ENCODE measurements at places on chromosomes 3 and 15.
A peak's percentile ranks its signal among the peaks of the same experiment; 100 is the strongest.

DNA sequence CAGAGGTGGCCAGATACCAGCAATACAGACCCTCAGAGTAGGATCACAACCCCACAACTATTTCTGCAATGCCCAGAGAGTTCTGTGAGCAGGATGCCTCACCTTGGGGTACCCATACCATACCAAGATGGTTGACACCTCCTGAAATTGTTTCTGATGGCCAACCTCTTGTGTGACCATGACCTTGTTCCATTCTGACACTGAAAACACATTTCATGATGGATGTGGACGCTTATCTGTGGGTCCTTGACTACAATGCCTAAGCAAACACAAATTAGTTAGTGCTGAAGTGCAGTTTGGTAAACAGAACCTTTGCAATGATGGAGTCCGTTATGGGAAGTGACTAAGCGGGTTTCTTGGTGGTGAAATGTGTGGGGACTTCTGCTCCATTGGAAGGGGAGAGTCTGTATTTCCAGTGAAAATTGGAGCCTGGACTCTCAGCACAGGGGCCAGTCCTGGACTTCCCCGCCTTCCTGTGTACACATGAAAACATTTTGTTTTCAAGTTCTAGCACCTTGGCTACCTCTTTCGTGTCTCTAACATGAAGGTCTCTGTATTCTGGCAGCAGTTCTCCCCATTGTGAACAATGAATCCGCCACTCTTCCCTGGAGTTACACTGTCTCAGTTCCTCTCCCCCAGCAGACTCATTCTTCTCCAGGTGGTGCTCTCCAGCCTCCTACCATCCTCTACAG is 106.2 kb downstream of the XXYLT1 start:
- no peak for DNase-seq

DNA sequence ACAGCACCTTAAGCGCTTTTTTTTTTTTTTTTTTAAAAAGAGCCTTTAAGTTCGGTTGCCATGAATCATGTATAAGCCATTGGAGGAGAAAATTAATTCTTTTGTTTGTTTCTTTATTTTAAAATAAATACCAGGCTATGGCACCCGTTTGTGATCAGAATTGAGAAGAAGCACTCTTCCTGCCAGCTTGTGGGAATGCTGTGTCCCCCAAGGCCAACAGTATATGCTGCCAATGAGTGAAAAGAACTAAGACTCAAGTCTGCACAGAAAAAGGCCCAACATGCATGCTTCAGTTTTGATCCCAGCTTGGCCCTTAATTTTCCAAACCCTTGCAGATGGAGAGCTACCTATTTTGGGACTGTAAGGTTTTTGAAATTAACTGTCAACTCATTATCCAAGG is 90.5 kb downstream of the LRRC3B start:
- no peak for DNase-seq

DNA sequence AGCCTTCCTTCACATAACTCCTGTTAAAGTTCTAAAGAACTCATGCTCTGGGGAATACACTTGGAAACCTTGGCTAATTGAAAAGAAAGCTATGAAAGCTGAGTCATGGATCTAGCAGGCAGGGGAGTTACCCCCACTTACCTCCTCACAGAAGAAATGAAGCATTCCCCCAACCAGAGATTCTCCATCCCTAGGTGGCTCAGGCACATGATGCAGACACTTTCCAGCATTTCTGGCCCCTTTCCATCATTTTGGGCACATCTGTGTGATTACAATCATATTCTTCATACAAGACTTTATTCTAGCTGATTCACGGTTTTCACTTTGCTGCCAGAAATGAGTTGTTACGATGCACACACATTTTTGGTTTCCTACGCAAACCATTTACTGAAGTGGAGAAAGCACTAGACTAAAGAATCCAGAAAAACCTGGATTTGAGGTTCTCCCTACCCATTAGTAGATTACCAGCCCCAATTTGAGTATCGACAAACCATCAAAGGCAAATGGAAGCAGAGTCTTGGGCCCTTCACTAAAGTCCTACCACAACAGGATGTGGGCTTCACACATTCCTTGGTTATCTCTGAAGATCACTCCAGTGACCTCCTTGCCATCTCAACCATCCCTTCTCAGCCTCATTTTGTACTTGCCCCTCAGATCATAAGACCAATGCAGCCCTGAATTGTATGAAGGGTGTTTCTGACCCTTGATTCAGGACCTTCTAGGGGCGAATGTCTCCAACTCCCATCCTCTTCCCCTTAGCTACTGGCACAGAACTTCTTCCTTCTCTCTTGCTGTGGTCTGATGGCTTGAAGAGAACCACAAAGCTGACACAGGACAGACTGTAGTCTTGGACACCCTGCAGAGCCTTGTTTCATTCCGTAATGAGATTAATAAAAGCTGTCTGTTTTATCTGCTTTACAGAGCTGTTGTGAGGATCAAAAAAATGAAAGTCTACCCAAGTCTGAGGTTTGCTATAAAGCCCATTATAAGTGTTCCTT is 42.5 kb upstream of the SNRK start:
- DNase-seq, result peak; percentile 67

DNA sequence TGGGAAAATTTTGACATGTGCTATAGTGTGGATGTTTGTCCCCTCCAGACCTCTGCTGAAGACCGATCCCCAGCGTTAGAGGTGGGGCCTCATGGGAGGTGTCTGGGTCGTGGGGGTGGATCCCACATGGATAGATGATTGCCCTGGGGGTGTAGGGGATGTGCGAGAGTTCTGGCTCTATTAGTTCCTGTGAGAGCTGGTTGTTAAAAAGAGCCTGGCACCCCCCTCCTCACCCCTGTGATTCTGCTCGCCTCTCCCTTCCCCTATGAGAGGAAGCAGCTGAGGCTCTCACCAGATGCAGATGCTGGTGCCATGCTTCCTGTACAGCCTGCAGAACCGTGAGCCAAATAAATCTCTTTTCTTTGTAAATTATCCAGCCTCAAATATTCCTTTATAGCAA is 67.4 kb downstream of the ATP10A start:
- no peak for DNase-seq

GRCh38 chr3:99859825-99860224 is 42.2 kb downstream of the CMSS1 start:
- peak; percentile 85 for DNase-seq

GRCh38 chr15:43550527-43551363 is 33.3 kb downstream of the MAP1A start:
- peak; percentile 57 for DNase-seq

GRCh38 chr15:91668370-91668769 is 185.1 kb upstream of the SLCO3A1 start:
- DNase-seq, result no peak

DNA sequence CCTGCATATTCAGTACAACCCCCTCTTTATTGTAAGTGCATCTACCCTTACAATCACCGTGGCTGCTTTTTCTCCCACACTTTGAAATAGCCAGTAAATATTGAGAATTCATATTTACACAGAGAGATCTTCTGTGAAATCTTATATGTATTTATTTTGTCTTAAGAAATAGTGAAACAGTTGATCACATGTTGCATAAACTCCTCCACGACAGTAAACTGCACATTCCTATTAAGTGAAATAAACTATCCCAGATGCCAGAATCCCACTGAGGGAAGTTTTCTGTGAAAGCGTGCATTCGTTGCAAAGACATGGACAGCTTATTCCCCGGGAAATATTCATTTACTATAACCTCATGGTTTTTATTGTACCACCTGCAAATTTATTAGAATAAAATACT is 796.0 kb downstream of the ROBO2 start:
- peak; percentile 2 for DNase-seq

GRCh38 chr3:64179249-64179648 is 46.0 kb downstream of the PRICKLE2 start:
- DNase-seq, result no peak

DNA sequence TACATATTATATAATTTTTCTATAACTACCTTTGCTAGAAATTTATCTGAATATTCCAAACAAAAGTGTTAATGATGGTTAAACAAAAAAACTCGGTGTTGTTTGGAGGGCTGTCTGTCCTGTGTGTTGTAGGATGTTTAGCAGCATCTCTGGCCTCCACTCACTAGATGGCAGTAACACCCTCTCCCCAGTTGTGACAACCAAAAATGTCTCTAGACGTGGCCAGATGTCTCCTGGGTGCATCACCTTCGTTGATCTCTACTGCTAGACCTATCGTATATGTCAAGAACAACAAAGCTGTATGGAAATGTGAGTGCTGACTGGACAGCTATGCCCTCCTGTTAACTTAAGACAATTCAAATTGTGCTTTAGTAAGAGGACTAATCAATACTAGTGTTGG is 14.1 kb downstream of the ANKRD34C start:
- DNase-seq, result no peak

DNA sequence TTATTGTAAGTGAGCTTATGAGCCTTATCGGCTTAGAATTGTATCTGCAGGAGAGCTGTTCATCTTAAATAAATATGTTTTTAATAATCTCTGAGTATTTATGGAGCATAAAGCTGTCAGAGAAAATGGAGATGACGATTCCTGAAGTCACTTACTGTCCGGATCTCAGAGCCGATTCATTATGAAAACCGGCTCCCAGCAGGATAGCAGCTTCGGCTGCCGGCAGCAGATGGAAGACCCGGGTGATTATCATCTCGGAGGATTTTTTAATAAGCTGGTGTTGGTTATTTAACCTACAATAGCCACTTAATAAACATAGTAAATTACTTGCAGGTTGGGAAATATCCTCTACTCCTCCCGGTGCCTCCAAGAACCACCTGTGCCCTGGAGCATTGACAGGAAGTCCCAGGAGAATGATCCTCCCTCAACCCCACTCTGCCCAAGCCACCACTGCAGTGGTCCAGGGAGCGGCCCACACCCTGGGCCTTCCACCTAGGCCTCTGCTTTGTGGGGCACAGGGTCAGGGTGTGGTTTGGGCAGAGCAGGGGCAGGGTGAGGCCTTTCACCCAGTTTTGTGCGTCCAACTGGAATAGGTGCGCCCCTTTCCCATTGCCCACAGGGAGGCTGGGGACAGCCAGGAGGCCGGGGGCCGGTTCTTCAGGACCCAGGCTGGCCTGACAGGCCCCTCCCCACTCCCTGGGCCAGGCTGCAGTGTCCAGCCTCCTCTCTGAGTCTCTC is 42.2 kb upstream of the PRR23E start:
- no peak for DNase-seq

GRCh38 chr3:49673715-49674496 is at the start of gene APEH:
Gene APEH, plus strand, starts transcription at chr3:49674351. Its CDS starts 51 bp downstream, at chr3:49674402.
- DNase-seq, result peak; percentile 98

- no peak for DNase-seq
These were observed 234.6 kb downstream of the SUCLG2 start for GRCh38 chr3:67419779-67420178.

DNA sequence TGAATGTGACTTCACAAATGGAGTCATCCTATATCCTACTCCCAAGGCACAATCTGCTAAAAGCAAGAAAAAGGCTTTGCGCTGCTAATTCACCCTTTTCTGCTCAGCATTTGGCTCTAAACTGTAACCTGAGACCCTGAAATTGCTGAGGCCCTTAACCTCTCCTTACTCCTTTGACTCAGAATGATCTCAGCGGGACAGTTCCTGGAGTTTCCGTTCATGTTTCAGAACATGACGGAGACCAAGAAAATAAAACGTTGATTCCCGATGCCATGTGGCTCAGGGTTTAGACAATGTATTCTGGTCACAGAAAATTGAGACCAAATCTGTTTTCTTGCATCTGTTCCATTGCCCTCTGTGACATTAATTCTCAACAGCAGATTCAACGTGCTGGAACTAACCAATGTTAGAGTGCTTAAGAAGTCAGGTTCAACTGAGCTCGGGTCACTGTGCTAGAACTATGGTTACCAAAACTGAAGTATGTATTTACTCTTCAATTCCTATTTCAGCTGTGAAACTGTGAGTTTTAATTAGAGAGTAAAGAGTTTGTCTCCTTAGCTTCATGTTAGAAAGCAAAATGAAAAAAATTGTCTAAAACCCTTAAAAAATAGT is 45.4 kb upstream of the TMC3 start:
- DNase-seq, result no peak

DNA sequence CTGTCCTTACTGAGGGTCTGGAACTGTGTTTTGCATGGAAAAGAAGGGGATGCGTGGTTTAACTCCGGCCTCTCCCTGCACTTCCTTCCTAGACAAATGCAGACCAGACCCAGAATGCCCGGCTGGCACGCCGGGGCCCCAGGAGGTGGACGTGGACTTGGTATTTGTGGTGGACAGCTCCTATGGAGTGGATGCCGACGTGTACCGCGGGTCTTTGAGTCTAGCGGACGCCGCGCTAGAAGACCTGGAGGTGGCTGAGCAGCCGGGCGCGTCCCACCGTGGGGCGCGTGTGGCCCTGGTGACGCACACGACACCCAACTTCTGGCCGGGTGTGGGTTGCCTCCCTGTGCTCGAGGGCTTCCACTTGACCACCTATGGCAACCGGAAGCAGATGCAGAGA is 81.8 kb upstream of the COL6A5 start:
- DNase-seq, result no peak

DNA sequence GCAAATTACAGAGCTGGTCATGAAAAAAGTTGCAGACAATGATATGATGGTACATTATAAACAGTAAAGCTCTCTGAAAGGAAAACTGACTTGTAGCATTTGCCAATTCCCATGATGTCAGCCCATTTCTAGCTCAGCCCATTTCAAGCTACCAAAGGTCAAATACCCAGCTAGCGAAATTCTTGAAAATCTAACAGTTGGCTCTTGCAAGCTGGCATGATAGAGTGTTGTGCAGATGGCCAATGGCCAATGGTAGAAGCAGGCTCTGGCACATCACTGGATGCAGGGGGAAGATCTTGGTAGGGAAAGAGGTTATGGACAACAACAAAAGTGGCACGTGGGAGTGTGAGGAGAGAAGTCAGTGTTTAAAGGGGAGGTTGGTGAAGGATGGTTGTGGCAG is 36.7 kb downstream of the RASGRF1 start:
- no peak for DNase-seq

- DNase-seq, result peak; percentile 71
These were observed 11.3 kb downstream of the PRICKLE2 start for GRCh38 chr3:64213962-64214379.

DNA sequence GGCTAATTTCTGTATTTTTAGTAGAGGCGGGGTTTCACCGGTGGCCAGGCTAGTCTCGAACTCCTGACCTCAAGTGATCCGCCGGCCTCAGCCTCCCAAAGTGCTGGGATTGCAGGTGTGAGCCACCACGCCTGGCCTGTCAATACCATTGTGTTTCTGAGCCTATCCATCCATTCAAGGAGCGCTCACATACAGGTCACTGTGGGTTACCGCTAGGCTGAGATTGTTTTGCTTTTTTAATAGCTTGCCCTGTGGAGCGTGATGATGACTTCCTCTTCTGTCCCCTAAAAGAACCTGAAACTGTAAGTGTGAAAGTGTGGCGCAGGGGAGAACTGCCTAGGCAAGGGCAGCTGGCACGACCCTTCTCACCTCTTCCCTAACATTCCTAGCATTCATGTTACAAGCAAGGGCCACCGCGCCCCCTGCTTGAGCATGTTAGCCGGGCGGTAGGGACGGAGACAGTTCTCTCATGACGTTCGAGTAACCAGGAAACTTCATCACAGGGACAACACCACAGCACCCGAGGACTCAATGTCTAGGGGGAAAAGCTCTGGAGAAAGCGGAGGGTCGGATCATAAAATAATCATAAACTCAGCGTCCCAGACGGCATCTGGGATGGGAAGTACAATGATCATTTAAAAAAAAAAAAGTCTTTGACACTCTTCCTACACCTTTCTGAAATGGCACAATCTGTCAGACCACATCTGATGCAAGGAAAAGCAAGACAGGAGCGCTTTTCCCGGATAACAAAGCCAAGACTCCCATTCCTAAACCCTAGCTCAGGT is 790 bp downstream of the LAMP3 start:
- DNase-seq, result no peak

All from AG08395 (cell line).